ENCODE measurements at places on chromosomes 4 and X.

DNA sequence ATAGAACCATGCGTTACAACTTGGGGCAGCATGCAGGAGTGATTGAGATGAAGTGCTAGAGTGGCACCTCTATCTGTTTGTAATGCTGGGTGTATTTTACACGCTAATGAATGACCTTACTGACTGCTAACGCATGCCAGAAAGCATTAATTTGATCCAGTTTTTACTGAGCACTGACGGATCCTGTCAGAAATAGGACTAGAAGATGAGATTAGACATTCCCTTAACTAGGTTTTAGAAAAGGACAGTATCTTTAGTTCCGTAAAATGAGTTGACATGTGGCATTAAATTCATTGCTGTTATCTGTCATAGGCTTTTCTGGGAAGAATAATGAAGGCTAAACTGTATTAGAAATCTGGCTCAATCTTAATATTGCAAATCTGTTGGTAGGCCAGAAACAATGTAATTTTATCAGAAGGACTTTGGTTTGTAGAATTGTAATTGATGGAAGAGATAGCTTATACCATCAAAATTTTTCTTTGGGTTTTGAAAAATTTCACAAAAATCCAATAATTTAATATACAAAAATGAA lies 140.4 kb upstream of the WDFY3 start:
- DNase-seq, result no peak

DNA sequence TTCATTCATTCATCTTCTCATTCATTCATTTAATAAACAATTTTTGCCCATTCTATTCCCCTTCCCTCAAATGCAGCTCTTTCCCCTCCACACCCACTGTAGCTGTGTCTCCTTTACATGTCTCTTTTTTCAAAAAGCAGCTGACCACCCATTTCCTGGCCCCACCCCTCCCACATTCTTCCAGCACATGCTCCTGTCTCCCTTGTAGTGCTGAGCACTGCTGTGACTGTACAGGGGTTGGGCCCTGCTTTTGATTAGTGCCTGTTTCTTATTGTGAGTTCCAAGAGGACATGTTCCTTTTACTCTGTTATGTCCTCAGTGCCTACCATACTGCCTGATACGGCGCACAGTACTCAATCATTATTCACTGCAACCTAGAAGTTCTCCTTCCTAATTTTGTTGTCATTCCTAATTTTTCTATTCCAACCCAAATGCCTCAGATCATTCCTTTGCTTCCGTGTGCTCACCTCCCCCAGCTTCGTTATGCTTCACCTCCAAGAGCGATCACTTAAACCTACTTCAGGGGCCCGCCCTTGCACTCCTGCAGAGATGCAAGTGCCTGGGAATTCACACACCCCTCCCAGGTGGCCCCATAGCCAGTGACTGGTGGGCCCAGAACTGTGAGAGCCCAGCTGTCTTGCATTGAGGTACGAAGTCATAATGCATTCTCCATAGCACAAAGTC lies 152.2 kb downstream of the STK32B start:
- DNase-seq, result no peak

GRCh38 chr4:138405934-138406567 lies 163.9 kb upstream of the SLC7A11 start:
- DNase-seq, result no peak

DNA sequence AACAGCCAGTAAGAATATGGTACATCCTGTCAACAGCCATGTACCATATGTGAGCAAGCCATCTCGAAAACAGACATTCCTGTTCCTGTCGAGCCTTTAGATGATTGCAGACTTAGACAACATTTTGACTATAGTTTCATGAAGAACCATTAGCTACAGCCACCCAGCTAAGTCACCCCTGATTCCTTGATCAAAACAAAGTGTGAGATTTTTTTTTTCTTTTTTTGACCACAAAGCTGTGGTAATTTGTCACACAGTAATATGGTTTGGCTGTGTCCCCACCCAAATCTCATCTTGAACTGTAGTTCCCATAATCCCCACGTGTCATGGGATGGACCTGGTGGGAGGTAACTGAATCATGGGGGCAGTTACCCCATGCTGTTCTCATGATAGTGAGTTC lies 15.2 kb upstream of the HADH start:
- DNase-seq, result no peak

DNA sequence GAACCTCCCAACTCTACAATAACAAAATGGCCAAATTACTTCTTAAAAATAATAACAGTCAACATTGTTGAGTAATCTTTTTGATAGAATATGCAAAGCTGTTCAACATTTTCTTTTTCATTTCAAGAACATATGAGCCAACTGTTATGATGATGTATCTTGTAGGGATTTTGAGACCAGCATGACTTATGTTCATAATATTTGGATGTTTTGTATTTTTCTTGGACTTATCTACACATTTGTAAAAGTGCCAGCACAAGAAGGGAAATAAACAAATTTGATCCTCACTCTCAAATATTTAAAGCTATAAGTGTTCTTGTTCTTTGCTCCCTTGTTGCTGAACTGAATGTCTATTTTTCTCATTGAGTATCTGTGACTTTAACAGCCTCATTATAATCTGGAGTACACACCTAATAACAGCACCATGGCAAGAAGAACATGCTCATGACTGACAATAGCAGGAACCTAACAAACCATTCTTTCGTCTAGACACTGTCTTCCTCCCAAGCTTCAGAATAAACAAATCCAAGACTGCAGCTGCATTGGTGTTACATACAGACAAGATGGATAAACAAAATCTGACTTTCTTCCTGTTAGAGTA lies 1049.7 kb downstream of the FAT4 start:
- no peak for DNase-seq

DNA sequence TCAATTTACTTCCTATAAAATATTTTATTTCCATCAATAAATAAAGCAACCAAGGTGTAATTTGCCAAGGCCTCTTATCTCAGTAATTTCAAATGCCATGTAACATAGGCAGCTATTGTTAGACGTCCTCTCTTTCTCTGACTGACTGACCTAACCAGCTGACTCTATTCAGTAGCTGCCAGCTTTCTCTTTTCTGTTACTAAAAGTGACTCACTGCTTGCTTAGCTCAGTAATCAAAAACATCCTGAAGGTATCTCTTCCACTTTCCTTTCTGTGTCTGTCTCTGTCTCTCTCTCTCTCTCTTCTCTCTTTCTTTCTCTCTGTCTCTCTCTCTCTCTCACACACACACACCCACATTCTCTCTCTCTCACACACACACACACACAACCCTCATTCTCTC lies 134.2 kb downstream of the SPOCK3 start:
- peak; percentile 83 for DNase-seq

Measured in putamen (tissue), 1 donor.